Fibroblast of skin of scalp (primary cell): ENCODE measurements at places on chromosomes 7 and 10.
A peak's percentile ranks its signal among the peaks of the same experiment; 100 is the strongest.

DNA sequence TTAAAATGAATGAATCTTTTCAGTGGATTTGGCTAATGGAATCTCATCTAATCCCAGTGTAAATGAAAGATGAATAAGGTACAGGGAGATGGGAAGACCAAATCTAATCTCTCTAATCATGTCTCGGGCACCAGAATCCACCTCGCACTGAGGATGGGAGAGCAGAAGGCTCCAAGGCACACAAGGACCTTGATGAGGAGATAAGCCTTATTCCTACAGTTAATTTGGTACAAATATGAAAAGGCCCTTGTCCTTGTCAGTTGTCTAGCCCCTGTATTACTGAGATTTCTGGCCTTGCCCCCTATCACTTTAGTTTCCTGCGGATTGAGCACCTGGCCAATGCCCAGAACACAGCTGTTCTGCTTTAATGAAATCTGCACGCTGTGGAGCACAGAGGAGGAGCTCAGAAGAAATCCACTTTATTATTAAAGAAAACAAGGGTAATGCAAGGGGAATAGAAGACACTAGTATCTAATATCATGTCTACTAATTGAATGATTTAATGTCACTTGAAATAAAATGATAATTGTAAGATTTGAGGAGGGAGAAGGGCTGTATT lies 321.4 kb upstream of the HGF start:
- DNase-seq, result no peak

DNA sequence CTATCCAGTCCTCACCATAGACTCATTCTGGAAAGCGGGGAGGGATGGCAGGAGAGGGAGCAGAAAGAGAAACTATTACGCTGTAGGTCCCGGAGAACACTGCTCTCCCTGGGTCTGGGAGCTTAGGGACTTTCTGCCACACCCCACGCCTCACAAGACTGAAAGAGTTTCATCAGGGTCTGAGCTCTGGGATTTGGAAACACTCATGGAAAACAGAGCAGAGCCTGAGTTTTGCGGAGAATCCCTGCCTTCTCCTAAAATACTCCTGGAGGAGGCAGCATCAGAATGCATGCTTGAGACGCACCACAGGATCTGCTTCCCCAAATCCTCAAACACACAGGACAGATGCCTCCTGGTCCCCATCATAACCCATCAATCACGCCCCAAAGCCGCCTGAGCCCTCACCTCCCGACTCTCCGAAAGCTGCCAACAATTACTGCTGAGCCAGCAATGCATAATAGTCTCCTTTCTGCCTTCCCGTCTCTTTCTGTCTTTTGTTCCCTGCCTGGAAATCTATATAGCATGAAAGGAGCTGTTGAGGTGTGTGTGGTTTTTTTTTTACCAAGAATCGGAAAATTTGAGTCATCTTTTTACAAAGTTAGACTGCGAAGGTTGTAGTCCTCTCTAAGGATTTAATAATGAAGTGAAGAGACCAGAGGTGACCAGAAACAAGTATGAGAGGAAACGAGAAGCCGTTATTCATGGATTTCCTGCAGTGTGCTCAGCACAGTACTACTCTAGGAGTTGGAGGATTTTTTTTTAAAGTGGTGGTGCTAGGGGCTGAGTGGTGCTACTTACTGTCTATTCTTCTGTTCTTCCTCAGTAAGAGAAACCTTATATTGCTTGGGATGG lies 37.7 kb downstream of the ASB13 start:
- peak; percentile 42 for DNase-seq

DNA sequence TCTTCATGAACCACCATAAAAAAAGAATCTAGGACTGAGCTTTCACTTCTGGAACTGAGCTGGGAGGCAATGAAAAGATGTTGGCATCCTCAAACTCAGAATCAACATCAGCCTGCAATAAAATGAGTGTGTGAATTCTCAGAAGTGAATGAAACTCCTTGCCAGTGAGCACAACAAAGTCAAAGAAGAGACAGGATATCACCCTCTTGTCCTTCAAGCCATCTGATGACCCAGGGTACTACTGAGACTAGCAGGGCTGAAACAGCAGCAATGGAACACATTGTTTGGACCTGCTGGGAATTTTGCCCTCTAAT lies 13.0 kb downstream of the SLC25A13 start:
- DNase-seq, result no peak

DNA sequence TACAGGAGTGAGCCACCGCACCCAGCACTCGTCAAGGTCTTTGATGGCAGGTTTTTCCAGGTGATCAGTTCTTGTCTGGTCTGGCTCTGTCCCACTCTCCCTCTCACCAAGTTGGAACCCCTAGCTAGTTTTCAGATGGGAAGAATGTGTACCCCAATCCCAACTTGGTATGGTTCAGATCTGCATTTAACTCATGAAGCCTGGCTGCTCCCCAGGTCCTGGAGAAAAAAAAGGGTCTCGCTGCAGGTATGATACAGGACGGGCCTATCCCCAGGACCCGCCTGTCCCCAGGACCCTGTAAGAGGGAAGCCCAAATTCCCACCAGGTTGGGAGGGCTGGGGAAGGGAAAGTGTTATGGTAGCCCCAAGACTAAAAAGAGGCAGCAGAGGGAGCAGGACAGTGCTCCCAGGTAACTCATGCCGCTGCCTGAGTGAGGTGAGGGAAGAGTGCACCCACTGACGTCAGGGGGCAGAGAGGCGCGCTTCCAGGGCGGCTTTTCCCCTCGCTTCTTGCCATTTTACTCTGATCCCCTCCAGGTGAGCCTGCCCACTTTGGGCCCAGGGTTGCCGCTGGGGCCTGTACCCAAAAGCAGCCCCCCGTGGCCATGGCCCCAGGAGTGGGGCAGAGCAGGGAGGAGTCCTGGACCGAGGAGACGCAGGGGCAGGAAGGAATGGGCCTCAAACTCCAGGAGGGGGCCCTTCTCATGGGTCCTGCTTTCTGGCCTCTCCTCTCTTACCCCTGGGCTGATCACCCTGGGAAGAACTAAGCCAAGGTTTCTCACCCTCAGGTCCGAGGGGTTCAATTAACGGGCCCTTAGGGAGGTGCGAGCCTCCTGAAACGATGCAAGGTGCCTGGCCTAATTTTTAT lies 36.4 kb upstream of the SRRM3 start:
- DNase-seq, result no peak

- no peak for DNase-seq
These were observed 118.2 kb downstream of the VIPR2 start for GRCh38 chr7:159026271-159027055.

- DNase-seq, result no peak
These were observed 59.1 kb downstream of the PDGFA start for GRCh38 chr7:460374-461116.

DNA sequence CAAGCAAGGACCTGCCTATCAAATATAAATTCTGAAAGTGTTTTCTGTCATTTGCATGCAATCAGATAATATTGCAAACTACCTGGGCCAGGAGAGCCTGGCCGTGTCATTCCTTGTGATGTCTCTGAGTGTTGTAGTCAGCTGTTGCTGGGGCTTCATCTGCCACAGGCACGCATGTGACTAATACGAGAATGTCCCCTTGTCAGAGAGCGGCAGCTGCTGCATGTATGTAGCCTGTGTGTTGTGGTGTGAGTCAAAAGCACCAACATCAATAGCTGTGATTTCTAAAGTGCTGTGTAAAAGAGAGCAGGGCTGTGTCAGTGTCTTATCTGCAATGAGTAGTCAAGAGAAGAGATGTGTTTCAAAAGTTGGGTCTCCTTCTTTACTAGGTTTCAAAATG lies 155.4 kb downstream of the POU6F2 start:
- peak; percentile 14 for DNase-seq

DNA sequence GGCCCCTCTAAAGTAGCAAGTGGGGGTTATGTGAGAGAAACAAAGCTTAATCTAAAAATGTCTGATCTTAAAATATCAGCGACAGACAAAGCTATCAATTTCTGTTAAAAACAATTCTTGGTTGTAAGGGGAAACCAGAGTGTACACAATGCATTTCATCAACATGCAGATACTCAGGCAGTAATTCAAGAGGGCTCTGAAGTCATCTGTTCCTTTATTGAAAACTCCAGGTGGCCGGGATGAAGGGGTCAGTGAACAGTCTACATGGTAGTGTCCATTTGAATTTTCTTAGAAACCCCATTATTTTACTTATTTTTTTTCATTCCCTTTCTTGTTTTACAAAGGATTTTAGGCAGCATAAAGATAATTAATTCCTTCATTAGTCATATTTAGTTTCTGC lies 36.7 kb upstream of the BTBD16 start:
- no peak for DNase-seq

- DNase-seq, result peak; percentile 18
These were observed 396.2 kb downstream of the LRMDA start for GRCh38 chr10:75827587-75828021.

- DNase-seq, result no peak
These were observed 34.1 kb downstream of the CHST3 start for GRCh38 chr10:71998119-71998839.

GRCh38 chr10:127534496-127534895 lies 14.6 kb upstream of the NPS start:
- DNase-seq, result no peak

DNA sequence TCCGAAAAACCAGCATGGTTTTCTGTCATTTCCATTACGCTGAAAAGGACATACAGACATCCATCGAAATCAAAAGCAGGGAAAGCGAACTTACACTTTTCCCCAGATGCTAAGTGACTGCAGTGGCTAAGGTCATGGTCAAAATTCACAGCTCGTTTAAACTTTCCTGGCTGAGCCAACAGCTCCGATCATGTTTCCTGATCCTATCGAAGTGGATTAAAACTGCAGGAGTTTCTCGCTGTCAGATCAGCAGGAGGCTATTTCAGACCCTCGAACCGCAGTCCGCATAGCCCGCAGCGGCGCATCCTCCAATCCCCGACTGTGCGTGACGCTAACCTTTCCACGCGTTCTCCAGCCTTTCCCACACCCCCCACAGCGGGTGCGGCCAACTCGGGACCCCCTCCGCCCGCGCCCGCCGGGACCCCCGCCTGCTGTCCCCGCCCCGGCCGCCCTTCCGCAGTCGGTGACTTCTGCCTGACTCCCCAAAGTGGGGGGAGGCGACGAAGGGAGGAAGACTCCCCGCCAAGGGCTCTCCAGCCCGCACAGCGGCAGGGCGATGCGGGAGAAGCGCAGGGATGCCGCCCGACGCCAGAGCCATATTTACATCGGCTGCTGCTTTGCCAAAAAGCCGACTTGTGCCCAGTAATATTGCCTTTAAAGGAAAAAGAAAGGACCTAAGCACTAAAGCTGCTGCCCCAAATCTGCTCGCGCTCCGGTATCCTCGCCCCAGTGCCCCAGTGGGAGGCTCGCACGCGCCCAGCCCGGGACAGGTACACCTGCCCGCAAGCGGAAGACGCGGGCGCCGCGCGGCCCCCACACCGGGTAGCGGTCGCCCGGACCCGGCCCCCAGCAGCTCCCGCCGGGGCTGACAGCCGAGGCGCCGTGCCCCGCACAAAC lies 1.2 kb downstream of the PIP4K2A start:
- peak; percentile 27 for DNase-seq

DNA sequence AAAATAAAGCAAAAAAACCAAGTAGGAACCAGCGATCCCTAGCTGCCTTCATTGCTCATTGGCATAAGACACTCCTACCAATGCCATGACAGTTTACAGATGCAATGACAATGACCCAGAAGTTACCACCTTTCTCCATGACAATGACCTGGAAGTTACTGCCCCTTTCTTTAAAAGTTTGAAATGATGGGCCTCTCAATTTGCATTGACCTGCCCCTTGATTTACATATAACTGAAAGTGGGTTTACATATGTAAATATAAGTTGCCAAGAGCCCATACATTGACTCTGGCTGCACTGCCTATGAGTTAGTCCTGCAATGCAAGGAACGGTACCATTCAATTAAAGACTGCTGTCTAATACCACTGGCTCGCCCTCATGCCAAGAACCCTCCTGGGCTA lies 240.7 kb upstream of the LRRN3 start:
- DNase-seq, result no peak

GRCh38 chr10:106740-107139 lies 28.5 kb upstream of the ZMYND11 start:
- no peak for DNase-seq

DNA sequence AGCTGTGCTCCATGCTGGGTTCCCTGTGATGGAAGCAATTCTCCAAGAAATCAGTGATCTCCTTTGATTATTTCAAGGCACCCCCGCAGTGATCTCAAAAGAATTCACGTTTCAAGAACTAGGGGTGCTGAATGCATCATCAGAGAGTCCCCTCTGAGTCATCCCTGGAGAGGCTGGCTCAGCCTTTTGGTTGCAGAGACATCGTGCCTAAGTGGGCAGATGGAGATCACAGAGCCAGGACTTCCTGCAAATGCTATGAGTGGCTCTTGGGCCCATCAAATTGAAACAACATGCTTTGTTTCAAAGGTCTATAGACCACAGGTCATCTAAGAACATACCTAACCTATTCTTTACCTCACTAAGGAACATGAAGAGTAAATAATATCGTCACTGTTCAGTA lies 41.5 kb upstream of the PLEKHA1 start:
- DNase-seq, result no peak

GRCh38 chr10:45308707-45309106 lies 6.7 kb downstream of the OR13A1 start:
- no peak for DNase-seq

- no peak for DNase-seq
These were observed 190.1 kb downstream of the MLLT10 start for GRCh38 chr10:21724020-21724589.

DNA sequence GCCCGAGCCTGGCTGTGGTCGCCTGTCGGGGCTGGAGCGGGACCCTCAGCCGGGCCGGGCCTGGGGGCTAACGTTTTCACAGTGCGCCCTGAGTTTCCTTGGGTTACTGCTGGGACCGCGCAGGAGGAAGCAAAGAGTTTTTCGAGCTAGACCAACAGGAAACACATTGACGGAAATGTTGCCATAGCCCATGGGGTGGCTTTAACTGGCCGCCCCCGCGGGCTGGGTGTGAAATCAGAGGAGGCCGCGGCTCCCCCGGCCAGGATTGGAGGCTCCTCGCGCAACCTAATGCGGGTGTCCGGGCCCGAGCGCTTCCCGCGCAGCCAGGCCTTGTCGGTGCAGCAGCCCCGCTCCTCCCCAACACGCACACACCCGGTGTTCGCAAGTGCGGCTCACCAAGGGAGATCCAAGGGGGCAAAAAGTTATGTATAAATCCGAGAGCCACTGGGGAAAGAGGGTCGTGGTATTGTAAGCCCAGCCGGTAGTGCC lies 1.9 kb downstream of the HHEX start:
- DNase-seq, result no peak

DNA sequence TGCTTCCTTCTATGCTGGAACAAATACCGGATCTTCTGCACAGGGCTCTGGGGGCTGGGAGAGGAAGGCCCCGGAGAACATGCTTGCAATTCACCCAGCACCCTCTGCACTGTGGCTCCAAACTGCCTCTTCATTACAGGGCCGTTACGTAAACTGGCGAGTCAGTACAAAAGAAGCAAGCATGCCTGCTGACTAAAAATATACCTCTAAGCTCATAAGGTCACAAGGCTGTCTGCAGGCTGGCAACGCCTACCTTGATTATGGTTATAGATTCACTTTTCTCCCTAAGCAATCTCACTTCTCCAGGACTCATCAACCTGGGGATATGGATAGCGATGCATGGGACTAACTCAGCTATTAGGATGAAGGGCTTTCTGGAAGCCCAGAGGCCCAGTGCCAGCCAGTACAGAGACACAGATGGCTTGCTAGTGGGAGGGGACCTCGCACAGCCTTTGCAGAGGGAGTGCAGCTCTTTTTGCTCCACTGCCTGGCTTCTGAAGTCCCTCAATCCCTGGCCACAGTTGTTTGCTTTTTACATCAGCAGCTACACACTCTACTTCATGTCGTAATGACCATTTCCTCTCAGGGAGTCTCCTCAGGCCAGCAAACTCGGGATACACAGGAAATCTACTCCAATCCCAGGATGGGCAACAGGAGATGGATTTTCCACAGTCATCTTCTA lies 96.1 kb downstream of the SH3PXD2A start:
- peak; percentile 75 for DNase-seq
